ENCODE measurements at places on chromosomes 5 and 9.

GRCh38 chr9:136848393-136849037 is 694 bp upstream of the PHPT1 start:
- peak; percentile 72 for DNase-seq

DNA sequence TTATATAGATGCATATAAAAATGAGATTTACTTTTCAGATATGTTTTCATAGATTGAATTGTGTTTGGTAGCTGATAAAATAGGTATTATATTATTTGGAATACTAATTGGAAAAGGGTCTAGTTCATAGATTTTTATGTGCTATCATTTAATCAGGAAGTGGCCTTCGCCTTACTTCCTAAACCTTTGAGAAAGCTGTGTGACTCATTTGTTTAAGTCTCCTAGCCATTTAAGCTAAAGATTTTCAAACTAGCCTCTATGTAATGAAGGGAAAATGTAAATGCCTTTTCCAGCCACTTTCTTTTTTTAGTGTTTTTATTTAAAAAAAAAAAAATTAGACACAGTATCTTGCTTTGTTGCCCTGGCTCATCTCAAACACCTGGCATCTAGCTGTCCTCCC is 97.5 kb downstream of the DMXL1 start:
- no peak for DNase-seq

GRCh38 chr5:160479220-160479619 is 57.6 kb downstream of the PTTG1 start:
- DNase-seq: no peak

- no peak for DNase-seq
Observed at GRCh38 chr5:118529361-118530144, 458.8 kb downstream of the DTWD2 start.

DNA sequence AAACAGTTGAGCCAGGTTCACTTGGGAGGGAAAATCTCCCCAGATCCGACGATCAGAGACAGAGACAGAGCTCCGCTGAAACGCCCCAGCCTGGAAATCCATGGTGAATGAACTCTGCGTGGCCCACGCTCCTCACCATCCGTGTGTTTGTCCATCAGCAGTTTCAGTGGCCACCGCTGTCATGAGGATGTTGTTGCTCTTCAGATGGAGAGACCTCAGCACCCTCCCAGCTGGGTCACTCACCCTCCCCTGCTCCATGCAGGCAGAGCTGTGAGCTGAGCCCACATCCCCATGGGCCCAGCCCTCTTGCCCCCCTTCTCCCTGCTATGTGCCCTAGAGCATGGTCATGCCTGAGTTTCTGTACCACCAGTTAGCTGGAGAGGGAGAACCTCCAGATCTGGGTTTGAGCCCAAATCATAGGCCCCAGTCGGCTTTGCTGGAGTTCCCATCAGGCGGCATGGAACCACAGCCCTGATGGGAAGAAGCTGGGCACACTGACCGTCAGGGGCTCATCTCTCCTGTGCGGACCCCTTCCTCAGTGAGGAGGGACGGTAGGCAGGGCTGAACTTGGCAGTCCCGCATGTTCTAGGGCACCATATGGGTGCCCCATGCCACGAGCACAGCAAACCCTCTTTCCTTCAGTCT is 154.4 kb upstream of the COL5A1 start:
- DNase-seq: no peak

GRCh38 chr5:174773371-174773770 is 49.0 kb downstream of the MSX2 start:
- no peak for DNase-seq

DNA sequence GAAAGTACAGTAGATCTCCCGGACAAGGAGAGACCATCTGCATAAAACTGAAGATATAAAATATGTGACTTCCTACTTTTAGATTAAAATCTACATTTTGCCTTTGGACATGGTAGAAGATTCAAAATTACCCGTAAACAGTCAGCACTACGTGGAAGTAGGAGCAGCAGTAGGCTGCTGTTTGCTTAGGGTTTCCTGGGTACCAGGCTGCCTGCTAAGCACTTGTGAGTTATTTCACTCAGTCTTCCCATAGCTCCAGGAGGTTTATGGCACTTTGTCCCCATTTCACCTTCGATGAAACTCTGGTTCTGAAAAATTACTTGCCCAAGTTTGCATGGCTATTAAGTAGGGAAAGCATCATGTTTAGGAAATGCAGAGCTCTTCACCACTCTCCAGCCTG is 92.6 kb downstream of the STK32A start:
- peak; percentile 37 for DNase-seq

- no peak for DNase-seq
Observed at GRCh38 chr5:129909225-129909624, 5.0 kb downstream of the CHSY3 start.

GRCh38 chr5:57166276-57166675 is 7.6 kb upstream of the GPBP1 start:
- DNase-seq: no peak

GRCh38 chr9:135329571-135330306 is 149.8 kb upstream of the PPP1R26 start:
- DNase-seq: no peak

DNA sequence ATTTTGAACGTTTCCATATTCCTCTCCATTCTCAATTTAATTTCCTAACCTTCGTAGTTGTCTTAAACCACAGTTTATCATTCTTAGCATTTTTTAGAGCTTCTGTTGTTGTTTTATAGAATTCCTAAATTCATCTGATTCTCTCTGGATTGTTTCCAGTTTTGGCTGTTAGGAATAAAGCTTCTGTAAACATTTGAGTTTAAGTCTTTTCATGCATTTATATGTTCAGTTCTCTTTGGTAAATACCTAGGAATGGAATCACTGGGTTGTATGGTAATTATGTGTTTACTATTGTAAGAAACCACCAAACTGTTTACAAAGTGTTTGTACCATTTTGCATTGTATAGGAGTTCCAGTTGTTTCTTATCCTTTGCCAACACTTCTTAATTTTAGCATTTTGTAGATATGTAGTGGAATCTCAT is 29.7 kb downstream of the GPR21 start:
- no peak for DNase-seq

GRCh38 chr9:73001860-73002259 is 49.0 kb upstream of the ALDH1A1 start:
- no peak for DNase-seq

DNA sequence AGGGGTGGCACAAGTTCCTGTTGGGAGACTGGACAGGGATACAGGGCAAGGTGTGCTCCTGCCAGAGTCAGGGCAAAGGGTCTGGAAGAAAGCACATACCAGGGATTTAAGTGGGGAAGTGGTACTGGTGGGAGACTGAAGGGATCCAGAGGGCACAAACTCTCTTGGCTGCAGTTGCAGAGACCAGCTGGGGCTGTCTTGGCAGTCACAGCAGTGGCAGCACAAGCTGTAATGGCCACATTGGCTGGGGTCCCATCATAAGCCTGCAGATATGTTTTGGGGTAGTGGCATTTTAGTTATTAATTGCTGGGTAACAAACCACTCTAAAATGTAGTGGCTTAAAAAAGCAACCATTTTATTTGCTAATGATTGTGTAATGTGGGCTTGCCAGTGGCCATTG is 492.2 kb downstream of the ENC1 start:
- no peak for DNase-seq

DNA sequence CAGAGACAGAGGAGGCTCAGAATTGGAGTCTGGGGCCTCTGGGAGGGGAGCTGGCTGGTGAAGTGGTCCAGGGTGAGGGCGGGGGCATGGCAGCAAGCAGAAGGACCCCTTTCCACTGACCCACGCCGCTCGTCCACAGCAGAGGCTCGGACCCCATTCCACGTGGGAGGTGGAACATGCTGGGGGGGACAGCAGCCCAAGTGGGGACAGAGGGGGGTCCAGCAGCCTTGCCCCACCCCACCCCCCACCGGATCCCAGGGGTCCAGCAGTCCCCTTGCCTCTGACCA is 25.4 kb upstream of the NKD2 start:
- no peak for DNase-seq

- DNase-seq: no peak
Observed at GRCh38 chr5:12625667-12626263, 721.5 kb upstream of the CTNND2 start.

- DNase-seq: peak; percentile 15
Observed at GRCh38 chr5:133052317-133053175, 733 bp downstream of the HSPA4 start.

GRCh38 chr5:40446910-40447309 is 232.8 kb upstream of the PTGER4 start:
- no peak for DNase-seq

- DNase-seq: no peak
Observed at GRCh38 chr5:3010301-3010952, 258.9 kb upstream of the IRX2 start.

Data from NCI-H510A treated with DMSO at 0.1 percent for 48 hours (cell line).